ENCODE measurements at places on chromosomes 7 and 10.
A peak's percentile ranks its signal among the peaks of the same experiment; 100 is the strongest.

DNA sequence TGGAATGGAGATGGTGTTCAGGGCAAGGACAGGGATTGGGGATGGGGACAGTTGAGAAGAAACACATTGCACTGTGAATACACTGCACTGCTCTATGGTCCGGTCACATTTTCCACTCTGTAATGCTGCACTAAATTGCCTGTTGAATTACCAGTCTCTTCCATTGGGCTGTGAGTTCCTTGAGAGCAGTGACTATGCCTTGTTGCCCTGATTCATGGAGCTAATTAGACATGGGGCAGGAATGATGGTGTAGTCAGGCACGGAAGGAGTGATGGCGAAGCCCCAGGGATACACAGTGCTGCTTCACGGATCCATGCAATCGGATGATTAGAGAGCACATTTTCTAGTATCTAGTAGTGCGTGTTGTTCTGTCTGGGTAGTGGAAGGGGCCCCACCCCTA is 25.4 kb upstream of the GPAM start:
- DNase-seq, result peak; percentile 52

GRCh38 chr7:76514926-76515771 is 4.8 kb downstream of the UPK3B start:
- peak; percentile 18 for DNase-seq

- DNase-seq, result peak; percentile 29
Observed at GRCh38 chr10:10778959-10779358, 238.7 kb upstream of the CELF2 start.

- no peak for DNase-seq
Observed at GRCh38 chr7:137768366-137768765, 78.4 kb downstream of the DGKI start.

DNA sequence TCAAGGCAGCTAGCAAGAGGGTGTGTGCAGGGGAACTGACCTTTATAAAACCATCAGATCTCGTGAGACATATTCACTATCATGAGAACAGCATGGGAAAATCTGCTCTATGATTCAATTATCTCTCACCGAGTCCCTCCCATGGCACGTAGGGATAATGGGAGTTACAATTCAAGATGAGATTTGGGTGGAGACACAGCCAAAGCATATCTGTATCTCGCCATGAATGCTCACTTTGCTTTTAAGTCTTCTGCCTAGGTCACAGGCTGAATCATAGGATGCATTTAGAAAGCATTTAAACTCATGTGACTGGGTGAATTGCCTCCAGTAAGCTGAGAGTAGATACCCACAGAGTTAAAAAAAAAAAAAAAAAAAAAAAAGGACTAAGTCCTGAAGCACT is 220.0 kb downstream of the AGMO start:
- DNase-seq, result no peak

- peak; percentile 91 for DNase-seq
Observed at GRCh38 chr10:43809211-43809930, 160.7 kb upstream of the ZNF32 start.

DNA sequence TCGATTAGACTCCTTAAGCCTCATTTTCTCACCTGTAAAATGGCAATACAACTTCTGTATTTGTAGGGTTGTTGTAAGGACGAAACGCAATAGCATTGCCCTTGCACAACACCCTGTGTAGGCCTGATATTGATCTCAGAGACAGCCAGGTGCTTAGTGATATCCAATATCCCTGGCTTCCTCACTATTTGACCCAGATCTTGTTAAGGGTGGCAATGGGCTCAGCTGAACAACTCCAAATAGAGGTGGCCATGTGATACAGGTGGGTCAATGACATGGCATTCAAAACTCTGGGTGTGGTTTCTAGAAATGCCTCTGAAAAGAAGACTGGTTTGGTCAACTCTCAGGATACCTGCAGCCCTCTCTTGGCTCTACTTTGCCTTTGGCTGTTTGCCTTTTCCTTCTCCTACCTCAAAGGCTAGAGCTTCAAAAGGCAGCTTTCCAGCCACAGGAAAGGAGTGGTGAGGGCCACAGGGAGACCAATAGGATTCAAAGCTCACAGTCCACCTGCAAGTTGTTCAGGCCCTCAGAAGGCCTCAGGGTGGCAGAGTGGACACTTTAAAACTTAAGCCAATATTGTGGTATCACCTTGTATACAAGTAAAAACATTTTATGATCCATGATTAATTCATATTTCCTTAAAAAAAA is 14.9 kb upstream of the GATAD1 start:
- DNase-seq, result no peak

- no peak for DNase-seq
Observed at GRCh38 chr10:50554376-50554994, 69.3 kb downstream of the SGMS1 start.

DNA sequence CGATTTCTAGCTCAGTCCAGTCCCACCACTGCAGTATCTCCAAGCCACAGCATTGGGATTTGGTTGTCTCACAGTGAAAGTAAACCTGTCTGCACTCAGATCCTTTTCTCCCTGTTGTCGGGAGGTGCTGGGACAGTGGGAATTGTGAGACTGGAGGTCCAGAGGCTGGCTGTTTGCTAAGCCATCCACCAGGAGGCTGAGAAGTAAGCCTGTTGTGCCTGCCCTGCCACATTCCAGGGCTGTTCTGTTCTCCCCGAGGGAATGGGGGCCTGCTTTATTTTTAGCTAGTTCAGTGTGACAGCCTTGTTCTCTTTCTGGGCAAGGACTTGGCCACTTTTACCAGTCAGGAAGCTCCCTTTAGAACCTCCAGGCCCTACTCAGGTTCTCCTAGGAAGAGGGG is 54.9 kb downstream of the HK1 start:
- DNase-seq, result peak; percentile 57

- no peak for DNase-seq
Observed at GRCh38 chr10:75870039-75870645, 438.7 kb downstream of the LRMDA start.

GRCh38 chr10:71351628-71352319 is 32.7 kb downstream of the SLC29A3 start:
- no peak for DNase-seq

GRCh38 chr7:66524738-66525137 is 103.9 kb upstream of the KCTD7 start:
- DNase-seq, result no peak

DNA sequence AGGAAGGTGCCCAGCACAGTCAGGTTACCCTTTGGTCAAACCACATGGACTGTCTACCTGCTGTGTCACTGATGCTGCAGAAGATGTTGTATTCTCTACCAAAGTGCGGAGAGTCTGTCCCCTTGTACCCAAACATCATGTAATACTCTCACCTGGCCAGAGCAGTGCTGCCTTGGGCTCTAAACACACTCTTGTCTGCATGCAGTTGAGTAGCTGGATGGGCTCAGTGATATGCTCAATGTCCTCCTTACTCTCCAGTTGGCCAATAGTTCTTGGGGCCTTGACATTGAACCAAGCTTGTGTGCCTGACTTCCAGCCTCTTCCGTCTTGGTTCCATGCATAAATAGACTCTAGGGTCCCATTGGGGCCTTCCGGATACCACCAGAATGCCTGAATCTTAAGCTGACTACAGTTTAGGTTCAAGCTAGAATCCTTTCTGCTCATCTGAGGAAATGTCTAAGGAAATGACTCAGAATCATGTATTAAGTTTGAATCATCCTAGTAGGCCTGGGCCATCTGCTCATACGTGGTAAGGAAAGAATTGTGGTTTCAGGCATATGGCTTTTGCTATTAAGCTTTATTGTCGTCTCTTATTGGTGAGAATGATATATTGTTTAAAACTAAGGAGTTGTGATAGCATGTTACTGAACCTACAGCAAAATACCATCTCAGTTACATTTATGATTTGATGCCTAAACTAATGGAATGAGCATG is 118.0 kb downstream of the OTUD1 start:
- DNase-seq, result peak; percentile 60

DNA sequence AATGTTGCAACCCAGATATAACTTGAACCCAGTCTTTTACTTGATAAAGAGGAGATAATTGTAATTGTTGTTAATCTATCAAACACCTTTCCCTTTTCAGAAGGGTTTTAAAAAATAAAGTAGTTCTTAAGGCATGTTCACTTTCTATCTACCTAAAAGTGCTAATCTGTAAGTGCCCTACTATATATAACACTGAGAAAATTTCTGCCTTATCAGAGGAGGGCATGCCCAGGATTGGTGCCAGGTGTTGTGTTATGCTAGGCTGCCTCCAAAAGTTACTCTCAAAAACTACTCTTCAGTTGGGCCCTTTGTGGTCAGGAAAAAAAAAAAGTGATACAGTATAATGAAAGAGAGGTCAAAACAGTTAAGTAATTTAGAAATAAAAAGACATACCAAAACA is 36.3 kb downstream of the SMNDC1 start:
- DNase-seq, result no peak

DNA sequence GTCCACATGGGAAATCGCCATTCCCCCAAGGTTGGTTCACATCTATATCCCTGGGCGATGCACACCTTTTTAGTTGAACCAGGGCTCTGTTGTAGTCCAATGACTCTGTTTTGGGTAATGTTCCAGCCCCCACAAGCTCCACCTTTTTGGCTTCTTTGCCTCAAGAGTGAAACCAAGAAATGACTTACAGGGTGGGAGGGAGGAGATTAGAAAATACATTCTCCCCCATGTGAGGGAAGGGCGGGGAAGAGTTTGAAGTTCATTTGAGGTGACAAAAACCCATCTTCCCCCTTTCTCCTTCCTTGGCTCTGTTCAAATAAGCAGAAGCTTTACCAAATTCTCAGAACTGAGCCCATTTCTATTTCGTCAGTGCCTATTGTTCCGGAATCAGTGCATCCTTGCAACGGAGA is 82.8 kb downstream of the GATA3 start:
- DNase-seq, result no peak

DNA sequence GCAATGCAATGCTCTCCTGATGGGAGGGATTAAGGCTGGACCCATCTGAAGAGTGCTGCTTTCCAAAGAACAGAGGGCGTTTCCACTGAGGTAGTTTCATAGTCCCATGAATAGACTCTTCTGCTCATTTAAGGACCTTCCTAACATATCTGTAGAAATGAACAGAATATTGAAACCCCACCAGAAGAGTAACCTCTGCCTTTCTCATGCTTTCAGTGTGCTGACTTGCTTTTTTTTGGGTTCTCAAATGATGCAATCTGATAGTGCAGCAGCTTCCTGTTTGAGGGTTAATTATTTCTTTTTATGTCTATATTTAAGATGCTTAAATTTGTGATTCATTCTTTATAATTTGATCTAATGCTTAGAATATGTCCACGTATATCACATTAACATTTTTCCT is 82.2 kb downstream of the GATA3 start:
- DNase-seq, result no peak

DNA sequence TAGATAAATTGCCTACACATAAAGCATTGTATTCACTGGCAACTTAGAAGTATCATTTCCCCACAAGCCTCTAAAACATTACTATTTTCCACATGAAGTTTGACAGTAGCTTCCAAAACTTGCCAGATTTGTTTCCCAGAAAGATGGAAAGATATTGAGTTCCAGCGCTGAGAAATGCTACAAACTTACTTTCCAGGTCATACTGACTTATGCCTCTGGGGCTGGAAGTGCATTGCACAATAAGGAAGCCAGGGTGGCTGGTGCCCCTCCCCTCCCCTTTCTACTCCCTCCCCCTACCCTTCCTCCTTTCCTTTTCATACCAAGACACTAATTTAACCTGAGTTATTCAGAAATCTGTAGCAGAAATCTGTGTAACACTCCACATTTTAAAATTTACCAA is 212.6 kb downstream of the WDR37 start:
- no peak for DNase-seq

All from GM03348 (cell line).